ENCODE measurements at places on chromosomes 1 and 21.
A peak's percentile ranks its signal among the peaks of the same experiment; 100 is the strongest.

- DNase-seq, result no peak
These were observed 255.7 kb upstream of the FMN2 start for GRCh38 chr1:239835946-239836440.

DNA sequence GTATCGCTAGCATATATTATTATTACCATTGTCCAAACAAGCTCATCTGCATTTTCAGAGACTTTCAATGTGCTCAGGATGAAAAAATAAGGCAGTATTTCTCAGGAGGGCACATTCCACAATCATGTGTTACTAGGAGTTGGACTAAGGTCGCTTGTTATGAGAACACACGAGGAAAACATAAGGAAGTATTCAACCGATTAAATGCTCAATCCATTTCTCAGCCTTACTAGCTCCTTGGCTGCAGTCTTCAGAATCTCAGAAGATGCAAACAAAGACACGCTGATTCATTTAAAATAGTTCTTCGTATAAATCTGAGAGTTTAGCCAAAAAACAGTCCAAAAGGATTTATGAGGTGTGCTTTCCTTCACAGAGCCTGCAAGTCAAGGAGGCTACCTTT lies 82.0 kb upstream of the JAK1 start:
- no peak for DNase-seq

DNA sequence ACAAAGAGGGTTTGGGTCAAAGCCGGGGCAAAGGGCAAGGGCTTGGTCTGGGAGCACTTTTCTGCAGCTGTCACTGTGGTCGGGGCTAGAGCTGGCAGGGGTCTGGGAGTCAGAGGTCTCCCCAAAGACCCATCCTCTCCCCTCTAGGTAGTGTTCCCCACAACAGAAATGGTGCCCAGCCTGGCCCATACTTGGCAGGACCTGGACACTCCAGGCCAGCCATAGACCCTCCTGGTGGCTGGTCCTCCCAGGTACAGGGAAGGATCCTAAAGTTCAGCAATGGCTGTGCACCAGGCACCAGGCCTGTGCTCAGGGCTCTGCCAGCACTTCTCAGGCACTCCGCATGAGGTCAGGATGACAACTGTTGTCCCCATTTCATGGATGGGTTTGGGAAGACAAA lies 11.0 kb downstream of the ESPN start:
- no peak for DNase-seq

GRCh38 chr1:77473690-77474089 lies 191.9 kb downstream of the AK5 start:
- DNase-seq, result no peak

GRCh38 chr1:23424293-23425192 lies at the start of gene TCEA3:
Gene TCEA3, minus strand, starts transcription at chr1:23424748. Its CDS starts 115 bp downstream, at chr1:23424633.
- peak; percentile 55 for DNase-seq

GRCh38 chr1:26102526-26102925 lies 9.1 kb upstream of the PDIK1L start:
- no peak for DNase-seq

GRCh38 chr1:1540090-1540817 lies at the start of gene TMEM240:
Gene TMEM240, minus strand, starts transcription at chr1:1540624. Its CDS starts 278 bp downstream, at chr1:1540346.
- peak; percentile 47 for DNase-seq

GRCh38 chr1:239044829-239045228 lies 341.5 kb upstream of the CHRM3 start:
- no peak for DNase-seq

DNA sequence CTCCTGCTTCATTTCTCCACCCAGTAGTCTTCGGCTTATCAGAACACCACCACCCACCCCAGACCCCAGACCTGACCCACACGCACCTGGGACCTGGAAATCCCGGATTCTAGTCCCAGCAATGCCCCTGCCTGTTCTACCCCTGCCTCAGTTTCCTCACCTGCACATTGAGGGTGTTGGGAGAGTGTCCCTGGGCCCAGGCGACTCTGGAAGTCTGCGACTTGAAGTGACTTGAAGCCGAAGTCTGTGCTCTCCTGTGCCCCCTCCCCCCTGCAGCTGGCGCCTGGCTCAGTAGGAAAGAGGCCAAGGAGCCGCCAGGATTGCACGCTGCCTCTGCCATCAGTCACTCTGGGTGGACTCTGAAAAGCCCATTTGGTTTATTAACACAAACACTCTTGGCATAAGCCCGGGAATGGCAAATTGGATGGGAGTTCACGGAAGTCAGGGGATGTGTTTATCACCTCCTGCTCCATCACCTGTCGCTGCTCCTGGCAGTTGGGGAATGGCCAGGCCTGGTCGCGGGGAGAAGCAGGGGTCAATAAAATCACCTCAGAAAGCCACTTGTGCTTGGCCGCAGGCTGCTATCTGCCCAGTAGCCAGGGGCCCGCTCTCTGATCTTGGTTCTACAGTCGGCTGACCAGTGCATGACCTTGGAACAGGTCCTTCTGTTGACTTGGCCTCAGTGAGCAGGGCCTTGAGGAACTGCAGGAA lies 132.7 kb downstream of the ACTL8 start:
- peak; percentile 7 for DNase-seq

- DNase-seq, result no peak
These were observed 1171.4 kb upstream of the ADGRL2 start for GRCh38 chr1:80629304-80629837.

DNA sequence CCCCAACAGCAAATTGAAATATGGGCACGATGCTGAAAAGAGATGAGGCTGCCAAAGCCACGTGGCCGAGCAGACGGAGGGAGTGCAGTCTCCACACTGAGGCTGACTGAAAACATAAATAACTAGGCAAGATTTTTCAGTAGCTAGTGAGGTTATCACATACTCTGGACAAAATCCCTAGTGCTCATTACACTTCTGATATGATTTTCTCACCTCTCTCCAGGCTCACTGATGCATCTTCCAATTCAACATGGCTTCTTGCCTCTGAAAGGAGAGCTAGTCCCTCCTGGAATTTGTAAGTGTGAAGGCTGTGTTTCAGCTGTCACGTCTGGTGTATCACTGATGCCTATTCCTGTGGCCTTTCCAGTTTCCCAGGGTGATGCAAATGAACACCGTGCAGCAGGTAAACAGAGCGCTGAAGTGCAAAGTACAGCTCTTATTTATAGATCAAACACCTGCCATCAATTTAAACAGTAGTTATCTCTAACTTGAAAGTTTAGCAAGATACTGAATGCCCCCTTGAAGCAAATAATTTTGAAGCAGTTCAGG lies 656.1 kb downstream of the KIF26B start:
- peak; percentile 82 for DNase-seq

DNA sequence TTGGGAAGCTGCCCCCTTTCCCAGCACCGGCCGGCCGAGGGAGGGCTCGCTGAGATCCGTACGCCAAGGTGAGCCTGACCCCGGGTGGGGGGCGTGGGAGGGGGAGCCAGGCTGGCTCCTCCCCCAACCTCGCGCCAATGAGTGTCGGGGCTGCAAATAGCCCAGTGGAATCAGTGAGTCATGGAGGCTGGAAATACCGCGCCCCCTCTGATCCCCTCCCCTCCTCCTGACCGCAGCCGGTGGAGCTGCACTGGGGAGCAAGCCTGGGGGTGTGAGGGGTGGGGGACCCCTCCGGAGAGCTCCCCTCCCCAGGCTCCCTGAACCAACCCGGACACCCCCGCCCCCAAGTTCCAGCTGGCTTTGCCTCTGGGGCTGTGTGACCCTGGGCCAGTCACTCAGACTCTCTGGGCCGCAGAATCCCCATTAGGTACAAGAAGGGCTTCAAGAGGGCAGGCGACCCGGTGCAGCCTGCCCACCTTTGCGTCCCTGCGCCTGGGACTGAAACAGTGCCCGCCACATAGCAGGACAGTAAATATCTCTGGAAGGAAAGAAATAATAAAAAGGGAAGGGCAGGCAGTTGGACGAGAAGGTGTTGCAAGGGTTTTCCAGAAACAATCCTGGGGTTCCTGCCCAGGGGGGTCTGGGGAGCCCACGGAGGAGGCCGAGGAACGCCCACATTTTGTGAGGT lies 4.5 kb downstream of the HSPB7 start:
- peak; percentile 30 for DNase-seq

DNA sequence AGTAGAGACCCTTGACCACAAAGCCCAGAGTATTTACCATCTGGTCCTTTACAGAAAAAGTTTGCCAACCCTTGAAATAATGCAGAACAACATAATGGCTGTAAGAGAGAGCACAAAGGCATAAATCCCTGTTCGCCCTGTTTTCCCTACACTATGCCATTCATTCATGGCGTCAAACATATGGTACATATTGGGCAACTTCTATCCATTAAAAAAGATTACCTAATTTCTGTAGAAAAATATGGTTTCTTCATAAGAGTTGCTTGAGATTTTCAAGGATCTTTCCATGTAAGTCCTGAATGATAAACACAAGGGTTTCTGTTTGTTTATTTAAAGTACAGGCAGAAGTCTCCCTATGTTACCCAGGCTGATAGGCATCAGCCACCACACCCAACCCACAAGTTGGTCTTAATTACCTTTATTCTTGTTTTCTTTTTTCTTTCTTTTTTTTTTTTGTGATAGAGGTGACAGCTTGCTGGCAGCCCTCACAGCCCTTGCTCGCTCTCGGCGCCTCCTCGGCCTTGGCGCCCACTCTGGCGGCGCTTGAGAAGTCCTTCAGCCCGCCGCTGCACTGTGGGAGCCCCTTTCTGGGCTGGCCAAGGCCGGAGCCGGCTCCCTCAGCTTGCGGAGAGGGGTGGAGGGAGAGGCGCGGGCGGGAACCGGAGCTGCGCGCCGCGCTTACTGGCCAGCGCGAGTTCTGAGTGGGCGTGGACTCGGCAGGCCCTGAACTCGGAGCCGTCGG lies 68.3 kb upstream of the NR5A2 start:
- DNase-seq, result no peak

- DNase-seq, result no peak
These were observed 155.6 kb downstream of the SDCCAG8 start for GRCh38 chr1:243411472-243411871.

DNA sequence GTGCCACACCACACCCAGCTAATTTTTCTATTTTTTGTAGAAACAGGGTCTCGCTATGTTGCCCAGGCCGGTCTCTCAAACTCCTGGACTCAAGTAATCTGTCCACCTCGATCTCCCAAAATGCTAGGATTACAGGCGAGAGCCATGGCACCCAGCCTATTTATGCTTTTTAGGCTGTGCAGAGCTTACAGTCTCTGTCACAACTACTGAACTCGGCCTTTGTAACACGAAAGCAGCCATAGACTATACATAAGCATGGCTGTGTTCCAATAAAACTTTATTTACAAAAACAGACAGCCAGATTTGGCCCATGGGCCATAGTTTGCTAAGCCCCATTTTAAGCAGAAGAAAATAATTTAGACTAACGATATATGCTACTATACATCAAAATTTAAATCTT lies 54.4 kb downstream of the NID1 start:
- no peak for DNase-seq

GRCh38 chr1:15408890-15409387 lies 749 bp upstream of the EFHD2 start:
- peak; percentile 72 for DNase-seq

DNA sequence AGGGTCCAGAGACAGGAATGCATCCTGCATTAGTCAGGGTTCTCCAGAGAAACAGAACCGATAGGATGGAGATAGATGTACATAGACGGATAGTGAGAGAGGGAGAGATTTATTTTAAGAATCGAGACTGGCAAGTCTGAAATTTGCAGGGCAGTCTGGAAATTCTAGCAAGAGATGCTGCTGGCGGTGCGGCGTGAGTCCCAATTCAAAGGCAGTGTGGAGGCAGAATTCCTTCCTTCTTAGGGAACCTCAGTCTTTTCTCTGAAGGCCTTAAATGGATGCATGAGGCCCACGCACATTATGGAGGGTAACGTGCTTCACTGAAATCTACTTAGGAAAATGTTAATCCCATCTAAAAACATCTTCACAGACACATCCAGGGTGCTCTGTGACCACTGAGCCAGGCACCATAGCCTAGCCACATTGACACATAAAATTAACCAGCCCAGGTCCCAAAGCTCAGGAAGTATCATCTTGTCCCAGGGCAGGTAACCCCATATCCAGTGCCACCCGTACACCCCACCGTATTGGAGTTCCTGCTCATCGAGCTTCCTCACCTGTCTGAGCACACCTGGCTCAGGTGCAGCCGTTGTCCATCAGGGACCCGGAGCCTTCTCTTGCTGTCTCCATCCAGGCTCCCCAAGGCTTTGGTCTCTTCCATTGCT lies 9.7 kb upstream of the PKNOX1 start:
- DNase-seq, result no peak

- no peak for DNase-seq
These were observed 153.7 kb downstream of the PDE4B start for GRCh38 chr1:65946376-65946775.

DNA sequence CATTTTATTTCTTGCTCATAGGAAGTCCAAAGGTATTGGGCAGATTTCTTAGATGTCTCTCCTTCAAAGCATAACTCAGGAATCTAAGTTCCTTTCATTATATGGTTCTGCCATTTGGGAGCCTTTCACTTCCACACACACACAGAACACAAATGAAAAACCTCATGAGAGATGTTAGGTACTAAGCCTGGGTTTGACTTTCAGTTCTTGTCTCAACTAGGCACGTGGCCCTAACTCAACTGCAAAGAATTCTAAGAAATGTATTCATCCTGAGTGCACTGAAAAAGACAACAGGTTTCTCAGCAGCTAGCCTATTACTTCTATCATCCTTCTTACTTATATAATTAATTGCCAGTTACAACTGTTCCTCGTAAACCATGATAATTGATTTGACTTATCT lies 190.0 kb upstream of the SAMSN1 start:
- DNase-seq, result no peak

DNA sequence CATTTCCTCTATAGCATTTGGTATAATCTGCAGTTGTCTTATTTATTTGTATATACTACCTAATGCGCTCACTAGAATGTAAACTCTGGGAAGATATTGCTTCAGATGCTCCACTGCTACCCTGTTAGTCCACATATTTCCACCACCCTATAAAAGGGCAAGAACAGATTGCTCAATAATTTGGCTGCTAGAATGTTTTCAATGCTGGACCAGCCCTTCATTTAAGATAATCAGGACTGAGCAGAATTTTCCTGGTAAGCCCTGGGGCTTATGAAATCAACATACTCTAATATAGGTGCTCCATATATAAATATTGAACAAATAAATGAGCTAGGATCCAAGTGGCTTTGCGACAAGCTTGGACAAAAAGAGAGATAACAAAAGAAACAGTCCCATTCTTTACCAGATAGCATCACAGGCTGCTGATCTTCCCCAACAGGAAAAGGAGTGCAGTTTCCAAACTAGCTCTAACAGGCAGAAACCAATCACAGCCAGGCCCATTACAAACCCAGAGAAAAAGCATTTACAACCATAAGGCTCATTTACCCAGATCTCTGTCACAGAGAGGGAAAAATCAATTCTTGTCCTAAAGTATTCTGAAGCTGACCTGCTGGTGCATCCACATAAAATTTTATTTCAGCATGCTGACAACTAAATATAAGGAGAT lies 8.3 kb downstream of the BCAR3 start:
- DNase-seq, result no peak

Measured in NCI-H2171 treated with DMSO at 0.1 percent for 48 hours (cell line).